ENCODE measurements at places on chromosomes 3 and 15.

GRCh38 chr3:79326642-79327041 lies 441.2 kb downstream of the ROBO1 start:
- no peak for DNase-seq

DNA sequence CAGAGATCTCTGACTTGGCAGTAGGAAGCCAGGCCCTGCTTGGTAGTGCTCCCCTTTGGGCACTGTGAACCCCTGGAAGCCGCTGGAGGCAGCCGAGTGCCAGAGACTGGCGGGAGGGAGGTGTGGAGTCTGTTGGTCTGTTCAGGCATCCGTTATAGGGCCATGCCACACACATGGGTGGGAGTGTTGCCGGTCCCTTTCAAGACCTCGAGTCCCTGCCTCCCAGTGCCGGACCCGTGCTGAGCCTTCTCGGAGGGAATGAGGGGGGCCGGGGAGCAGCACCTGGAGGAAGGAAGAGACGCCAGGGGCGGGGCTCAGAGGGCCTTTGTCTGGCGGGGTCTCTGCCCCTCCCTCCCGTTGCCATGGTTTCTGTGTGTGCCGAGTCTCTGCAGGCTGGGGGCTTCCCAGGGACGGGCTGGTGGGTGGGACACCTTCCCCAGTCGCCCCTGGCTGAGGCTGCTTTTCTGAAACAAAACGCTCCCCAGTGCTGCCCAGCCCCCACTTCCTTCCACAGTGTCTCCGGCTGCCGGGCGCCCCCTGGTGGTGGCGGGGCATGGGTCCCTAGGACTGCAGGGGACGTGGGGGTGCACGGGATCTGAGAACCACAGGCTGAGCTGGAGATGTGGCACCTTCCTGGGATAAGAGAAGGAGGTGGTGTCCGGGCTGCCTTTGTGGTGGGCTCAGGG lies 10.0 kb downstream of the GNAI2 start:
- DNase-seq, result peak; percentile 99

- no peak for DNase-seq
Observed at GRCh38 chr15:38182900-38183299, 69.7 kb upstream of the SPRED1 start.

DNA sequence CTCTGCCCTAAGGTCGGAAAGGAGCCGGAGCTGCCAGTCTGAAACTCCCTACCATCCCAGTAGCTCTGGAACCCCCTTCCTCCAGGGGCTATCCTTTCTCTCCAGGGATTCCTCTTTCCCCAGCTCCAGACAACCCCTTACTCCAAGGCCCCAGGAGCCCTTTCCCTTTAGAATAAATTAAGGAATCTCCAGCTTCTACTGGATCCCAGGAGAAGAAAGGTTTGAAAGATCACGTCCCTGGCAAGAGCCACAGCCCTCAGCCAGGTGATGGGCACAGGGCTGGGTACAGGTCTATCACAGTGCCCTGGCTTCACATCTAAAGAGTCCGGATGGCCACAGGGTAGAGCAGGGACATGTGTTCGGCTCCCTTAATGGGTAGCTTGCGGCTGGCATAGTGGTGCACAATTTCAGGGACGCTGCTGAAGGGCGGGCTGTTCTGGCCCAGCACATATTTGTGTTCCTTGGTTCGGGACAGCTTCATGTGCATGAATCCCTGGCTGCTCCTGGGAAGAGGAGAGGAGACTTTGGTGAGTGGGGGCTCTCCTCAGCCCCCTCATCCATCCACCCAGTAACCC lies 20.0 kb downstream of the SHF start:
- DNase-seq, result no peak

- DNase-seq, result no peak
Observed at GRCh38 chr3:161139686-161140085, 34.5 kb upstream of the B3GALNT1 start.

GRCh38 chr3:126100269-126100633 lies 16.3 kb upstream of the SLC41A3 start:
- peak; percentile 20 for DNase-seq

DNA sequence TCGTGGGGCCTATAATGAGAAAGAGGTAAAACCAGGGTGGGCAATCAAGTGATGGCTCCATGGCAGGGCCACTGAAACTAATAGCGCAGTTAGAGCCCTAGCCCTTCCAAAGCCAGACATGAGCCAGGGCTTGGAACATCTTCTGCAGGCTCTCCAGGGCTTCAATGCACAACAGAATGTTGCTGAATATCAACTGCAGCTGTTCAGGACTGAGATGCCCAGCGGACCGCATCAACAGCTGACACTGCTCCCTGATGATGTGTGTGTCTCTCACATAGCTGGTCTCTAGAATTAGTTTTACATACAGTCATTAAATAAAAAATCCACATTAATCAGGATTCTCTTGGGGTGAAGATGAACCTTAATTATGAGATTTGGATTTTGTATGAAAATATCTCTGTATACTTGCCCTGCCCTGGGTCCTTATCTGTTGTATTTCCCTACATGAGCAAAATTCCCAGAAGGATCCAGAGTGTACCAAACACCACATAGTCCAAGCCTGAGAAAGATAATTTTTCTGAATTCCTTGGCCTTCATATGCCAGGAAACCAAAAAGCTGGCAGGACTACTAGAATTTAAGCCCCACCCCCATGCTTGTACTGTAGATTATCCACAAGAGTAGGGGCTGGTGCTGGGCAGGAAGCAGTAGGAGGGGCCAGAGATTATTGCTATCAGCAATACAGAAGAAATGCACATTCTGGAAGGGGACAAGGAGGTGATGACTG lies 7.7 kb upstream of the GOLGB1 start:
- DNase-seq, result no peak

DNA sequence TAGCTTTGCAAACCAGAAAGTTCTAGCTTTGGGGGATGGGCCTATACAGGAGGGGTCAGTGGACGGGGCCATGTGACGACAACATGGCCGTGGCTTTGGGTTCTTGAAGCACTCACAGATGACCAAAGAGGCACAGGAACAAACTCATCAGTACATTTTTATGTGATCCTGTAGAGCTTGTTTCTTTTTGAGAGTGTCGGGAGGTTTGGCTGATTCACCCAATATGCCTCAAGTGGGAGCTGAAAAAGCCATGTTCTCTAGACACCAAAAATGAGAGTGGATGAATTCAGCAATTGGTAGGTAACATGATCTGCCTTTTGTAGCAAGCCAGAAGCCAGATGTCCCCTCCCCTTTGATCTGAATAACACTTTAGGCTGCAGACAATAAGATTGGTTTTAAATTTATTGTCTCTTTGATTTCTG lies 30.1 kb downstream of the GREM1 start:
- no peak for DNase-seq

DNA sequence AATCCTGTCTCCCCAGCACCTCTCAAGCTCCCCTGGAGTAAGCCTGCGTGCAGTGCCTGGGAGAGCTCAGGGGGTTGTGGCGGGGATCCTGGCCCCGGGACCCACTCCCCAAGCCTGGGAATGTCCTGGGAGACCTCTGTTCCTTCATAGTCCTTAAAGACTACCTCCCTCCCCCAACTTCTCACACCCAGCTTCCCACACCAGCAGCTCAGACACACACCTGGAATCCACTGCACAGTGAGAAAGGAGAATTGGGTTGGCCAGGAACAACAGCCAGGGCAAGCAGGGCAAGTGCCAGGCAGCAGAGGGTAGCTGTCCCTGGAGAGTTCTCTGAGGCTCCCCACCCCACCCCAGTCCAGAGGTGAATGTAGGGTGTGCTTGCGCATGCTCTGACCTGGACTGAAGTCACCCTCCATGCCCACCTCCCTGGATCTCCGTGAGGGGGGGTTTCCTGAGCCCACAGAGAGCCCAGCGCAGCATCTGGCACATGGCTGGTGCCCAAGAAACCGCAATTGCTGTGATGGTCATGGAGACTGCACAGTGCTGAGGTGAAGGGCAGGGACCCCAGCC lies 22.2 kb downstream of the PSTPIP1 start:
- no peak for DNase-seq

DNA sequence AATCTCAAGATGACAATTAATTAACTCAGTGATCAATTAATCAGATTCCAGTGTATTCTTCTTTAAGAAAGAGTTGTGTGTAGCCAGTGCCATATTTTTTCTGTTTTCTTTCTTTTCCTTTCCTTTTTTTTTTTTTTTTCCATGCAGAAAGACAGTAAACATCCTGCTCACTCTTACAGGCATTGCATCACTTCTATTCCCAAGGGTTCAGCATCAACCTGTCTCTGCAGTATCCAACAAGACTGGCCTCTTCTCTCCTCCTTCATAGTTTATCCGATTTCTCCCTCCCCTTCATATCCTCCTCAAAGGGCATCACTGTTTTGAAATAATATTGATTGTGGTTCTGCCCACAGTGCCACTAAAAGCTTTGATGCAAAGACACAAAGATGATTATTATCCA lies 17.0 kb upstream of the SLC9A9 start:
- no peak for DNase-seq

DNA sequence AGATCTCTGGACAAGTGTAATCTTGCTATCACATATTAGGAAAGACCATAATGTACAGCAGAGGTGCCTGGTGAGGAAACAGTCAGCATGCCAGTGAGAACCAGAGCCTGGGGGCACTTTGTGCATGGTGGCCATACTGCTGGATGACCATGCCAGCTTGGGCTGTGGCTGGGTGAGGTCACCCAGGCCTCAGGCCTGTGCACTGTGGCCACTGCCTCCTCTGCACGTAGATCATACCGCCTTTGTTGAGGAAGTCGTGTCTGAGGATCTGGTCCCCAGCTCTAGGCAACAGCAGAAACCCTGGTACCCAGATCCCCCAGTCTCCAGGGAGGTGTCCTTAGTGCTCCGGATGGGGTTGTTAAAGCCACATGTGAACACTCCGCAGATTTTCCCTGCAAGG lies 38.9 kb downstream of the ZNF710 start:
- no peak for DNase-seq

GRCh38 chr3:155972885-155973584 lies 102.6 kb downstream of the GMPS start:
- DNase-seq, result no peak

GRCh38 chr3:150751781-150752263 lies 11.1 kb downstream of the SIAH2 start:
- DNase-seq, result no peak

GRCh38 chr3:29144361-29144760 lies 136.5 kb upstream of the RBMS3 start:
- no peak for DNase-seq

- no peak for DNase-seq
Observed at GRCh38 chr15:66231394-66232266, 21.9 kb downstream of the MEGF11 start.

GRCh38 chr15:64530918-64531317 lies 70.5 kb downstream of the ZNF609 start:
- DNase-seq, result no peak

DNA sequence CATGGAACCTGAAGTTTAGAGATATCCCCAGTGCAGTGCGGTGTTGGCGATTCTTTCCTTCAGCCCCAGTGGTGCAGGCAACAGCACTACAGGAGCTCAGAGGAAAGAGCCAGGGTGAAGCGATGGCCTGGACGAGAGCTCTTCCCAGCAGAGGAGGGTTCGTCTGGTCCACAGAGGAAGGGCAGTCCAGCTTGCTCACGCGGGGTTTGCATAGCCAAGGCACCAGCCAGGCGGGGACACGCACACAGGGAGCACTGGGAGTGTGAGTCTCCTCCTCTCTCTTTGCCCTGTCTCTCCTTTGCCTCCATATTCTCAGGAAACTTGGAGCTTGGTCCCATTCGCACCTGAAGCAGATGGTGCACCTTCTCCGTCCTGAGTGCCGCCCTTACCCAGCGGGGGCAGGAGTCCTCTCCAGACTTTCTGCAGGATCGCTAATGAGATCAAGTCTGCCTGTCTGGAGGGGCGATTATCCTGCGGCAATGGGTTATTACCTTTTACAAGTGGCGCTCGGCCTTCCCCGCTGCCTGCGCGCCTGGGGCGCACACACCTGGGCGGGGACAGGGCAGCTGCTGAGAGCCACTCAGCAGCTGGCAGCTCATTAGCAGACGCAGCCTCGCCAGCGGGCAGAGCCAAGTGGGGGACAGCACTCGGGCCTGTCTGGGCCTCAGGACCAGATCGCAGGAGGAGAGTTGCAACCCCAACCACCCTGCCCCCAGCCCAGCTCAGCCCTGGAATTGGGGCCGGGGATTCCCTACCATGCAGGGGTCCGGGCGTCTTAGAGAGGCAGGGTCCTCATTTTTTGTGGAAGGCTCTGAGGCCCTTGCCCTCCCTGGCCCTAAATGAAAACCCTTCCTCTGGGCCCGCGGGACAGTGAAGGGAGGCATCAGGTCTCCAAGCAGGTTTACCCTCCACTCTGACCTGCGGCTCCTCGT lies 119.0 kb upstream of the MEF2A start:
- no peak for DNase-seq

- DNase-seq, result no peak
Observed at GRCh38 chr3:104546301-104546700, 820.4 kb upstream of the ALCAM start.

DNA sequence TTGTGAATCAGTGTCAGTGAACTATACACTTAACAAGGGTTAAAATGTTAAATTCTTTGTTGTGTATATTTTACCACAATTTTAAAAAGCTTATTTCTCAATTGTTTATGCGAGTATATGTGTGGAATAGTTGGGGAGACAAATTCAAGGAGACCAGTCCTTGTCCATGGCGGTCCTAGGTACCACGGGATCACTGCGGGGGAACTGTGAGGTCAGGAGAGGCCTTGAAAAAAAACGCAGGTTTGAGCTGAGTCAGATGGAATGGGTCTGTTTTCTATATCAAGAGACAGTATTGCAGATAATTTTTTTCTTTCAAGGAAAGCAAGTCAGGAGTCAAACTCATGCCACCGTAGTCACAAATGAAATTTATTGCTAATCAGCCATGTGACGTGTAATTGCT lies 18.5 kb downstream of the IGF1R start:
- no peak for DNase-seq

- DNase-seq, result no peak
Observed at GRCh38 chr3:178405531-178405930, 130.7 kb upstream of the KCNMB2 start.

DNA sequence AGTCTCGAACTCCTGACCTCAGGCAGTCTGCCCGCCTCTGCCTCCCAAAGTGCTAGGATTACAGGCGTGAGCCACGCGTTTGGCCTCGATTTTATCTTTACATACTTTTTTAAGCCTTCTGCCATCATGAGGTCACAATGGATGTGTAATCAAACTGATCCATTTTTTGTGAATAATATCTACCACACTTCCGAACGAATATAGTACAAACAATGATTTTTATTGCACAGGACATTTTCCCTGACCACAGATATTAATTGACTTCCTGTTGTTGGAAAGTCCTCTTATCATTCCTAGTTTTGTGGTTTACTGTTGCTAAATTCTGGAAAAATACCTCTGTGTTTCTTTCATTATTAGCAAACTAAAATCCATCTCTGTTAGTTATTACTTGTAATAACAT lies 68.9 kb downstream of the MINDY2 start:
- DNase-seq, result no peak

GRCh38 chr15:83365370-83365938 lies 81.0 kb upstream of the BNC1 start:
- DNase-seq, result no peak

DNA sequence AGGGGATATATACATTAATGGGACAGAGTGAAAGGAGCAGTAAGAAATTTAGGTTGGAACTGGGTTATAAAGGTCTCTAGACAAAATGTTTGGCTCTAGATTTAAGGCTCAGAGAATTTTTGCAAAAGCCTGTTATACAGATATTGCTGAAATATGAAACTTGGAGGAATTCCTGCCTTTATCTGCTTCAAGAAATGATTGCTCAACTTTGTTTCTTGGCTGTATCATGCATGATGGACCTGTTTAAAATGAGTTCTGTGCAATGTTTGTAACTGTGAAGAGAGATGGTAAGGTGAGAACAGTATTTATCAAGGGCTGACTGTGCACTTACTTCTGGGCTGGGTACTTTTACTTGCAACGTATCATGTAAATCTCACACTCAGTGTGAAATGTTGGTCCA lies 3.3 kb downstream of the CRYBG3 start:
- DNase-seq, result no peak

Measured in stimulated activated effector memory CD8-positive, alpha-beta T cell treated with anti-CD3 and anti-CD28 coated beads, Interleukin-12 subunit alpha, Interleukin-12 subunit beta, amount 100 ng/mL, for 72 hours (primary cell).